Suprapubic skin (tissue), 4 donors: ENCODE measurements at places on chromosomes 3 and 15. TPM values are rescaled to one million over a fixed set of nuclear protein-coding genes. Genes with fewer than 3 reads are reported as not detected.

ROPN1 gene
- total RNA-seq = 1.8 TPM

NDUFB5 gene
- total RNA-seq = 50.9 TPM

DNA sequence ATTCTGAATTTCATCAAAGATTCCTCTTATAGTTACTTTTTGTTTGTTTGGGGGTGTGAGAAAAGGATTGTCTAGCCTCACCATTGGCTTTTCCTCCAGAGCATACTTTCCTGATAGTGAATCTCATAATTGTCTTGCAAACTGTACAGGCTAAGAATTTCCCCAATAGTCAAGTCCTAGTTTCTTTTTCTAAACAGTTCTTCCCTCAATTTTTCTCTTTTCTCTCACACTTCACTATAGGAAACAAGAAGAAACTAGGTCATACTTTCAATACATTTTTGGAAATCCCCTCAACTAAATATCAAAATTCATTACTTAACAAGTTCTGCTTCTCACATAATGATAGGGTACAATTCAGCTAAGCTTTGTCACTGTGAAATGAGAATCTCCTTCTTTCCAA, 241.9 kb downstream of the IL20RB start:
- DNase-seq = no peak

DNA sequence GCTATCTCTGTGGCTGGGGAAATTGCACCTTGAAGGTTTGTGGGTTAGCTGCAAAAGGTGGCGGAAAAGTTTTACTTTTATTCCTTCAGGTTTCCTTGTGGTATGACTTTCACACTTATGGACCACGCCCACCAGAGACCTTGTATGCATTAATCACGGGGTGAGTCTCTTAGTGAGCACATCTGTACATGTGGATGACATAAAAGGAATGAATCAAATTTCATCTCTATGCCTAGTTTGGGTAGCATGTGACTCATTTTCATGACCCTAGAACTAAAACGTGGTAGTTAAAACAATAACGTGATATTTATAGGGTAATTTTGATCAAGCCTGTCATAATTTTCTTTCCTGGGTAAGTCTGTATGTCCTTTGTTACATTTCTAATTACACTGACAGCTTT, 141.7 kb downstream of the PDCD6IP start:
- DNase-seq = no peak

- DNase-seq = no peak
Measured at GRCh38 chr15:85702321-85703101, 92.2 kb downstream of the KLHL25 start.

DNA sequence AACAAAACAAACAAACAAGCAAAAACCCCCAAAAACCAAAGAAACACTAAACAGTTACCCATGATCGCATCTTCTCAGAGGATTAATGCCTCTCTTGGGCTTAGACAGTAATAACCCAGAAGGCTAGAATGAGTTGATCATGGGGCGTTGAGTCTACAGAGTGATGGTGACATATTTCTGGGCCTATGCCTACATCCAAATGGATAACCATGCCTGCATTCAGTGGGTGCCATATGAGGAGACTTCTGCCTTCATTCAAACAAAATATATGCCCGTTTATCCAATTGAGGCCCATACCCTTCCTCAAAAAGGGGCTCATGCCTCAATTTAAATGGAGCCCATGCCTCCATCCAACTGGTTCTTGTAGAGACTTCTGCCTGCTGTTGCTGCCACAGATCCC, 284.0 kb downstream of the EPHB1 start:
- no peak for DNase-seq

DNA sequence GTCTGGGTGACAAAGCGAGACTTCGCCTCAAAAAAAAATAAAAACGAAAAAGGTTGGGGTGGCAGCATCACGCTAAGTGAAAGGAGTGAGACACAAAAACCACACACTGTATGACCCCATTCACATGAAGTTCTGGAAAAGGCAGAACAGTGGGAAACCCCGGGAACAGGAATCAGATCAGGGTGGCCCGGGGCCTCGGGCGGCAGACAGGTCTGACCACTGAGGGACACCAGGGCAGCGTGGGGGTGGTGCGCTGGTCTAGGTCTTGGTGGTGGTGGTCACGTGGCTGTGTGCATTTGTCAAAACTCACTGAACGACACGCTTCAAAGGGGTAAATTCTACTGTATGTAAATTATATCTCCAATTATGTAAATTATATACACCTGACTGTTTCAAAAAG, 79.7 kb upstream of the PRR20G start:
- DNase-seq = no peak

DNA sequence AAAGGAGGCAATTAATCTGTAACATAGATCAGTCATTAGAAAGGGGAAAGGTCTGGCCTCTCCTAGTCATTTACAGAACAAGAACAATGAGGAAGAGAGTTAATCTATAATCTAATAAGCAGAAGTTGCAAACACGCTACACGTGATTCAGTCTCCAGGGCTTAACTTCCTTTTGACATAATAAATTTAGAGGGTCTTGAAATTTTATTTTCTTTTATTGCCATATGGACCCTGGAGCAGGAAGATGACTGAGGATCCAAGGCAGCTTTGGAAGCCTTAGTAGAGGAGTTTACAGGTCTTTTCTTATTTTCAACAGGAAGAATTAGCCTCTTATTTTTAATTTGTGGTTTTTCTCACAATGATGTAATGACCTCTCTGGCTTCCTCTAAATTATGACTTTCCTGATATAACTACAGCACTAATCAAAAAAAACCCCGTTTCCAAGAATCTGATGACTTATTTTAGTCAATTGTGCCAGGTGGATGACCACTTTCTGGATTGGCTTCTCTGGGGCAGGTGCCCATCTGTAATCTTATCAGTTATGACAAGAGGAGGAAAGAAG, 32.2 kb downstream of the ADGRG7 start:
- DNase-seq = no peak

DNA sequence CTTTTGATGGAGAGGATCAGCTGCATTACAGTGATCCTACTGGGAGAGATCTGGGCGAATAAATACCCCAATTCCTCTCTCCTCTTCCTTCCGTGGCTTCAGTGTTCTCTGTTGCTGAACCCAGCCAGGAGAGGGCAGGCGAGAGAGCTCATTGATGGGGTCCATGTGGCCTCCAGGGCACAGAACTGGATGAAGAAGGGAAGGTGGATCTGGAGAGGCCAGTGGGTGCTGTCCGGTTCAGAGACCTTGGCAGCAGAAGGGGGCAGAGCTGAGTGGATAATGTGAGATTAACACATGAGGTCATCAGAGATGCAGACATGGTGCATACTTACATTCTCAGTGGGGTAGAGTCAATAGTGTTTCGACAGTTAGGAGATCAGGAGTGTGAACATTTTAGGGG, 193.6 kb downstream of the CLSTN2 start:
- no peak for DNase-seq

DNA sequence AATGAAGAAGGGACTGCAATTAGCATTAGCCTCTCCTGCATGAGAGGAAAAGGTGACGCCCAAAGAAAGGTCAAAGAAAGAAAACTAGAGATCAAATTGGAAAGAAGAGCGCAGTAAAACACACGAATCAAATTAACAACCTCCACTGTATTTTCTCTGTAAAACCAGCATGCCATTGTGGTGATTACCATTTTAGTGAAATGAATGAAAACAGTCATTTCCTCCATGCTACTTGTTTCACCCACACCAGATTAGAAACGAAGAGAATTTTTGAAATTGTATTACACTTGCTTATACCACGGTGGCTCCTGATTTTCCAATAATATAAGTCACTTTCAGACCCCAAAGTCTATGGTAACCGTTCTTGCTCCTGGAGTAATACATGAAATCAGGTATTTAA, 71.6 kb downstream of the SUMF1 start:
- no peak for DNase-seq

GRCh38 chr3:127817406-127817841, 4.9 kb downstream of the MGLL start:
- no peak for DNase-seq

DNA sequence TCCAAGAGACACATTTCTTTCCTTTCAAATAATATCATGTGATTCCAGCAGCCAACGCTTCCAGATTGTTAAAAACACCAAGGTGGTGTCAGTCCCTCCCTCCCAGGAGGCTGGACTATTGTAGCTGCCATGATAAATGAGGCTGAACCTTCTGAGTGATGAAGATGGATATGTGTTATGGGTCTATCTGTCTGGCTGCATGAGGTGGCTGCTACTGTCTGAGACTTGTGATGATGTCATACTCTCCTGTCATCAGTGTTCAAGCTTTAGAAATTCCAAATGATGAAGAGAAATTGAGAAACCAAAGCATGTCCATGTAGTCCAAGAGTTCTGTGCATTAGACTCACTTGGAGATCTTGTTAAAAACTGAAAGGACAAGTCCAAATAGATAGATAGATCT, 683.0 kb downstream of the NTRK3 start:
- no peak for DNase-seq

- DNase-seq = no peak
Measured at GRCh38 chr15:47366884-47367283, 350.4 kb upstream of the SEMA6D start.
